ENCODE measurements at places on chromosomes 13 and 19.

DNA sequence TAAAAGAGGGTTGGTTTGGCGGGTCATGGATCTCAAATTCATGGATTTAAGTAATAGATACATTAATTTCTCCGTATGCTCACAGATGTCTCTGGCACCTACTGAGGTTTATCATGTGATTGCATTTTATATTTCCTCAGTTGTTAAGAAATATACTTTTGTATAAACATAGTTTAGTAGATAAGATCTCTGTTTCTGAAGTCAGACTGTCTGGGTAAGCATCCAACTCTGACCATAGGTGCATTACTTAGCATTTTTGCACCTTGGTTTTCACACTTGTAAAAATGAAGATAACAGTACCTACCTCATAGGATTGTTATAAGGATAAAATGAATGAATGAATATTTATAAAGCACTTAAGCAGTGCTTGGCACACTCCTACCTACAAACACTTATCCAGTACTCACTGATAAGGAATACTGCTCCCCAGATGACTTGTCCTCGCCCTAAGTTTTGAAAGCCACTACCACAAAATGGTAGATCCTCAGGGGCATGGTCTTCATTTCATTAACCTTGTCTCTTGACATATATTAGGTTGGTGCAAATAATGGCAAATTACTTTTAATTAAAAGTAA lies 26.5 kb downstream of the COMMD6 start:
- no peak for DNase-seq

DNA sequence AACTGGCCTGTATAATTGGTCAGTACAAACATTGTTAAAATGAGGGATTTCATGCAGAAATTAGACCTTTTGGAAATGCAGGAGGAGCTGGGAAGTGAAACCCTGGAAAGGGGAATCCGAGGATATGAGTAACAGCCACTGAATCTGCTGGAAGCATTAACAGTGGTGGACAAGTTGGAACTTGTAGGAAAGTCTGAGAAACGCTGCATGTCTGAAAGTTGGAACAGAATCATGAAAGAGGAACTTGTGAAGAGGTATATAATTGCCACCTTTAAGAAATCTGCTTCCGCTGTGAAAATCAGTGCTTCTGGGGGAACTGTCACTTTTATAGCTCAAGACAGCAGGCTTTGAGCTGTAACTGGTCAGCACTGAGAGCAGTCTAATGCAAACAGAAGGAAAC lies 716.5 kb upstream of the PRR20A start:
- DNase-seq: no peak

DNA sequence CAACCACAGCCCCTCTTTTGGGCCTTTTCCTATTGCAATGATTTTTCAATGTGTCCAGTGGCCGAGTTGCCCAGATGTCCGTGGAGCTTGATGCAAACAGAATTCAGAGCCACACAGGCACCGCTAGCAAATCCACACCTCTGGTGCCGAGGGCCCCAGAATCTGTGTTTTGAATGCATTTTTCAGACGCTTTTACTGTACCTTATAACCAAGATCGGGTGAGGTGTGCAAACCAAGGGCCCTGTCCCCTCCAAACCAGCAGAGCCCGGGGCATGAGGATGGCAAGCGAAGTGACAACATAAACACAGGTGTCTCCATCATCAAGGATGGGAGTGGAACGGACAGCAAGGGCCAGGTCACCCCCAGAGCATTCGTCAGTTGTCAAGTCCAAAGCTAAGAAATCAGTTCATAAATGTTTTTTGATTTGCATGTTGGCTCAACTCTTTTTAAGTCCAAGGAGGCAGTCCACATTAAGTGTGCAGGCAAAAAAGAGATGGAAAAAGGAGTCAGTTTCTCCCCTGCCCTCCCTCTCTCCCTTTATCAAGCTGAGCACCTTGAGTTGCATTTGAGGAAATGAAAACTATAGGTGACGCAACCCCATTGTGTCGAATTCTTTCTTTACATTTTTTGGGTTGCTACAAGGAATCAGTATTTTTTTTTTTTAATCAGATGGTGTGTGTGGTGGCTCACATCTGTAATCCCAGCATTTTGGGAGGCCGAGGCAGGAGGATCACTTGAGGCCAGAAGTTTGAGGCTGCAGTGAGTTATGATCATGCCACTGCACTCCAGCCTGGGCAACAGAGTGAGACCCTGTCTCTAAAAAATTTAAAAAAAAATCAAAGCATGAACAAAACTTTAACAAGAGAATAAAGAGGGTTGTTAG lies 2.9 kb downstream of the CCDC8 start:
- DNase-seq: no peak

GRCh38 chr19:2820112-2820702 lies 539 bp downstream of the ZNF554 start:
- no peak for DNase-seq

- no peak for DNase-seq
Observed at GRCh38 chr19:29796173-29796573, 15.6 kb upstream of the CCNE1 start.

DNA sequence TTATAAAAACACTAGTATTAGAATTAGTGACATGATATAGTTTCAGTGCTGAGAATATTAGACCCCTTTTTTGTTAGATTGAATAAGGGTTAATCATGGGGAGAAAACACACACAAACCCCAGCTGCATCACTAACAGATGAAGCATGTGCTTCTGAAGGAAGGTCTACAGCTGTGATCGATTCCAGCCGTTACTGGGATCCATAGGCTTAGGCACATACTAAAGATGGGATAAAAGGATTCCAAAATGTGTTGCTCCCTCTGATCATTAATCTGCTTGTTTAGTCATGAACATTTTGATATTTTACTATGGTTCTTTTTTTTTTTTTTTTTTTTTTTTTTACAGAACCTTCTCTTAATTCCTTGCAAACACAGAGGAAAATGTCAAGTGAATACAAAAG lies 1591.3 kb downstream of the EFNB2 start:
- no peak for DNase-seq

- DNase-seq: no peak
Observed at GRCh38 chr13:68170961-68171360, 940.8 kb upstream of the PCDH9 start.

DNA sequence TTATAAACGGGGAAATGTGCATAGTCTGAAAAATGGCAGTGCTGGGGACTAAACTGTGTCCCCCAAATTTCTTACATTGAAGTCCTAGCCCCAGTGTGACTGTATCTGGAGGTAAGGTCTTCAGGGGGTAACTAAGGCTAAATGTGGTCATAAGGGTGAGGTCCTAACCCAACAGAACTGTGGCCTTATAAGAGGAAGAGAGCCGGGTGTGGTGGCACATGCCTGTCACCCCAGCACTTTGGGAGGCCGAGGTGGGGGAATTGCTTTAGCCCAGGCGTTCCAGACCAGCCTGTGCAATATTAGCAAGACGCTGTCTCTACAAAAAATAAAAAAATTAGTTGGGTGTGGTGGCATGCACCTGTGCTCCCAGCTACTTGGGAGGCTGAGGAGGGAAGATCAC lies 17.8 kb downstream of the PROZ start:
- no peak for DNase-seq

GRCh38 chr13:105721016-105721415 lies 814.4 kb downstream of the EFNB2 start:
- no peak for DNase-seq

DNA sequence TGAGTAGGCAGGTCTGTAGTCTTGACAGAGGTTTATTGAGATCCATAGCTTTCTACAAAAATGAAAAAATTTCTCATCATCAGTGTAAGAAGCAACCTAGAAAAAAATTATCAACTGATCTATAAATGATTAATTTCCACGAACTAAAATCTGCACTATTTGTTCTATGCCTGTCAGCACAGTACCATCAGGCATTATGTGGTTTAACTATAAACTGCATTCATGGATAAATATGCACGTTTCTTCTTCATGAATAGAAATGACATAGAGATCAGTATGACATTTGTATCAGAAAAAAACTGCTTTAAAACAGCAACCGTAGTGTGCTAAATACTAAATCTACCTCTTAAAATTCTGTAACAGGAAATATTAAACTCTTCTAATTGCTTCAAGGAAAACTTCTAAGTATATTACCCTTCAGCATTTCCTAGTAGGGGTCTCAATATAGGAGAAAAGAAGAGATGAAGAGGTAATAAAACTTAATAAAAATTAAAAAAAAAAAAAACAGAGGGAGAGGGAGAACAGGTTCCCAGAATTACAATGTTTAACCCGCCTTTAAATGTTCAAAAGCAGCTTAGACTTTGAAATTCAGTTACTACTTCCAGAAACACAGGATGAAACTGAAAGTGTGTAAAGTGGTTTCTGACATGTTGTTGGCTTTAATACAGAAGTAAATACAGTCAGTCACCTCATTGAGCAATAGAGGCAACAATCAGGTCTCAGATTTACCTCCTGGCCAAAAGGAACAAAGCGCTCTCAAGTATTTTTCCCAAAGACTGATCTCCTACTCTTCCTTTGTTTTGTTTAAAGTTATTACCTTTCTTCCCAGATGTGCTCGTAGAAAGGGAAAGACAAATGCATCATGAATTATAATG lies 144.4 kb downstream of the DIAPH3 start:
- DNase-seq: no peak

- DNase-seq: no peak
Observed at GRCh38 chr13:52848455-52849195, at the start of gene PCDH8. PCDH8 (minus strand) TSS chr13:52848640; CDS start chr13:52848436, 204 bp downstream.

- no peak for DNase-seq
Observed at GRCh38 chr19:42285988-42286348, 16.0 kb upstream of the PRR19 start.

DNA sequence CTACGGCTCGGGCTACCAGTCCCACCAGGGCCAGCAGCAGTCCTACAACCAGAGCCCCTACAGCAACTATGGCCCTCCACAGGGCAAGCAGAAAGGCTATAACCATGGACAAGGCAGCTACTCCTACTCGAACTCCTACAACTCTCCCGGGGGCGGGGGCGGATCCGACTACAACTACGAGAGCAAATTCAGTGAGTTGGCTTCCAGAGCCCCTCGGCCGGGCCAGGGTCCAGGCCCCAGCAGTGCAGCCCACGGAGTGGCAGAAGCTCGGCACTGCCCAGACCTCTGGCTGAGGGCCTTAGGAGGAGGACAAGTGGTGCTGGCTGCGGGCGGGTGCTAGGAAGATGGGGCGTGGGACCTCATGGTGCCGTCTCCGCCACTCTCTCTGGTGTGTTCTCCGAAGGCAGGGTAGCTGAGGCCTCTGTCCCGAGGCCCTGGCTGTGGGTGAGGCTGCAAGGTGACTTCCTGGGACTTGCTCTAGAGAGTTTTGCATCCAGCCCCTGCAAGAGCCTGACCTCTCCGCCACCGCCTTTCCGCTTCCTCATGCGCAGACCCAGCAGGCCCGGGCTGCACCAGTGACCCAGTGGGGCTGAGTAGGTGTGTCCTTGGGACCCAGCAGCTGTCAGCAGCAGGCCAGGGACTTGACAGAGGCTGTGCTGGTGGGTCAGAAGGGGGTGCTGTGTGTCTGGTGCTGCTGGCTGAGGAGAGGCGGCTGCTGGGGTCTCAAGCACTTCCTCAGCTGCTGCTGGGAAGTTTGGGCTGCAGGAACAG lies 13.5 kb upstream of the QTRT1 start:
- DNase-seq: no peak

- DNase-seq: no peak
Observed at GRCh38 chr13:41660411-41660810, 203.1 kb downstream of the RGCC start.

GRCh38 chr19:16374436-16374835 lies 49.8 kb downstream of the KLF2 start:
- DNase-seq: no peak

DNA sequence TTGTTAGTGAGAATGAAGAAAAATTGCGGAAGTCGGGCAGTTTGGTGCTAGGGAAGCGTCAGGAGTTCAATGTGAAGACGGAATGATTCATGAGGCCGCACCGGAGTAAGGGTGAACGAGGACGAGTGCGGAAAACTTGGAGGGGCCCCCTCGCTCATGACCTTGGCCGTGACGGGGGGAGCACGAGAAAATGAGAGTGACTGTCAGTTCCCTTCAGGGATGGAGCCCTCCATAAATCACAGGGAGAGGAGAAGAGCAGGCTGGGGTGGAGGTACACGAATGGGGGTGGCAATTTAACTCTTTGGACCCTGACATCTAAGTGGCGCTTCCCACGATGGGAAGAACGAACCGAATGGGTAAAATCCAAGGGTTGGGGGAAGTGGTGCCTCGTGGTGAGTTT lies 486.4 kb downstream of the TSHZ3 start:
- DNase-seq: no peak

DNA sequence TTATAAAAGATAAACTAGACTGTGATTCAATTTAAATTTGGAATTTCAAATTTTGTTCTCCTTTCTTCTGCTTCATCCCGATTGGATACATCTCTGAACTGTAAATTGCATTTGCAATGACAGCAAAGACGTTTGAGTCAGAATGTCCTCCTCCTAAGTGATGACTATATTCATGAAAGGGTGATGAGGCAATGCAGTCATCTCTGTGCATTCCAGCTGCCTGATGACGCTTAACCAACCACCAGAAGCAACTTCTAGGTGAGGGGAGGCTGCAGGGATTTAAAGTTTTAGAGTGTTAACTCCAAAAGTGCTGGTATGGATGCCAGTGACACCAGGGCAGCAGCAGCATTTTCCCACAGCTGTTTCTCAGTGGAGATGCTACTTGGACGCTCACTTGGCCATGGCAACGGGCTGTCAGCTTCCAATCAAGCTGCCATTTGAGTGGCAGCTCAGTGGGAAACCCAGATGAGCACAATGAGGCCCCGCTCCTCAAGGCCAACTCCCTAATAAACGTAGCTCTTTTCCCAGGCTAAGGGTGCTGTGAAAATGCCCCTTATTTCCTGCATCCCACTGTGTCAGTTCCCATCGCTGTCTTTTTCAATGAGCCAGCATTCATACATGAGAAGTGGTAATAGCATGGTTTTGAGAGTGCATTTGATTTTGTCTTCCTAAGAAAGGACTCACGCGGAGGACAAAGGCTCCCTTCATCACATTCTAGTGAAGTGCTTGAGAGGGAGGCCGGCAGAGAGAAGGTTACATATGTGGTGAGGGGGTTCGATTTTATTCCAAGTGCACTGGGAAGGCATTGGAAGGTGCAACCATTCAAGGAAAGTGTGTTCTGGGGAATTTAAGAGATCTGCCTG lies 45.2 kb upstream of the AMER2 start:
- no peak for DNase-seq

DNA sequence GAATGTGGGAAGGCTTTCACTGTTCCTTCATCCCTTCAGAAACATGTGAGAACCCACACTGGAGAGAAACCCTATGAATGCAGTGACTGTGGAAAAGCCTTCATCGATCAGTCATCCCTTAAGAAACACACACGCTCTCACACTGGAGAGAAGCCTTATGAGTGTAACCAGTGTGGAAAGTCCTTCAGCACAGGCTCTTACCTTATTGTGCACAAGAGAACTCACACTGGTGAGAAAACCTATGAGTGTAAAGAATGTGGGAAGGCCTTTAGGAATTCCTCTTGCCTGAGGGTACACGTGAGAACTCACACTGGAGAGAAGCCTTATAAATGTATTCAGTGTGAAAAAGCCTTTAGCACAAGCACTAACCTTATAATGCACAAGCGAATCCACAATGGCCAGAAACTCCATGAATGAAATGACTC lies 18.6 kb downstream of the ZNF177 start:
- no peak for DNase-seq

DNA sequence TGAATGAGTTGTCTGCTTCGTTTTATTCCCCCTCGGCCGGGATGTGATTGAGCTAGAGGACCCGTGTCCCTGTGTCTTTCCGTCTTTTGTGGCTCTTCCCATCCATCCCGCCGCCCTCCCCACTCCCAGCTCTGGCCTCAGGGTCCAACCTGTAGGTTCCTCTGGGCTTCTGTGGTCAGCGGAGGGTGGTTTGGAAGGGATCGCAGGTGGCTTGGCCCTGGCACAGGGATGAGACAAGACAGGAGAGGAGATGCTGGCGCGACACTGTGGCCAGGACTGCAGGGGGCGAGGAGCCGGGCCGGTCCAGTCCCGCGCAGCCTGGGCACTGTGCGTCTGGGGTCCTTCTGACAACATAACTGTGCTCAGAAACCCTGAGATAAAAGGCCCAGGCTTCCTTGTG lies 2.0 kb downstream of the EVI5L start:
- DNase-seq: no peak

Measured in T-helper 2 cell treated with Interferon-gamma antibody and Interleukin-4, amounts not matched to agents 5 μg/mL and 100 μg/mL, for 36 hours (primary cell).